ENCODE measurements at places on chromosomes 12 and 14. TPM values are rescaled to one million over a fixed set of nuclear protein-coding genes. Genes with fewer than 3 reads are reported as not detected.

DNA sequence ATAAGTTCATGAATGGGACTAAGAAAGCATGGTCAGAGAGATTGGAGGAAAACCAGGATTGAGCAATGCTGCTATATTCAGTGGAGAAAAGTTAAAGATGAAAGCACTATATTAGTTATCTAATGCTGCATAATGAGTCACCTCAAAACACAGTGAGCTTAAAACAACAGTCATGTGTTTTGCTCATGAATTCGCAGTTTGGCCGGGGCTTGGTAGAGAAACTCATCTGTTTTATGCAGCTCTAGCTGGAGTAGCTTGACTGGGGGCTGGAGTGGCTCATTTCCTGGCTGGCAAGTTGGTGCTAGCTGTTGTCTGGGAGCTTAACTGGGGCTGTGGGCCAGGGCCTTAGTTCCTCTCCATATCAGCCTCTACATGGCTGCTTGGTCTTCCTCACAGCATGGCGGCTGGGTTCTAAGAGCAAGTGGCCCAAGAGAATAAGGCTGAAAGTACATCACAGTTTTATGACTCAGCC is 90.1 kb downstream of the ADCK1 start:
- DNase-seq = no peak

- no peak for DNase-seq
These were observed 204.8 kb downstream of the NUAK1 start for GRCh38 chr12:105933671-105934665.

DNA sequence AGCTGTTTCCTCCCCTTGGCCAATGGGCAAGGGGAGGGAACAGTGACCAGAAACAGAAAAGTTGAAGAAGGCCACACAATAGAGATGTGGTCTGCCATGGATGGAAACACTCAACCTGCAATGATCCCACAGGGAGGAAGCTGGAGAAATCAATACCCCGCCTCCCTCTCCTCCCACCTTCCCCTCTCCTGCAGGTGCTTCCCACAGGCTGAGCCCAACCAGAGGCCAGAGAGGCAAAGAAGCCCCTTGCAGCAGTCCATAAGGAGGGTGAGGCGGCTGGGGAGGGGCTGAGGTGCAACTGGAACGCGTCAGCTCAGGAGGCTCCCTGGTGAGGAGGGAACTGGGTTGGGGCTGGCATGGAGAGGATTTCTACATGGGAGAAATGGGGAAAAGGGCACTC is 84.0 kb downstream of the RNF34 start:
- DNase-seq = no peak

- DNase-seq = no peak
These were observed 141.5 kb upstream of the ARID2 start for GRCh38 chr12:45587877-45588533.

DNA sequence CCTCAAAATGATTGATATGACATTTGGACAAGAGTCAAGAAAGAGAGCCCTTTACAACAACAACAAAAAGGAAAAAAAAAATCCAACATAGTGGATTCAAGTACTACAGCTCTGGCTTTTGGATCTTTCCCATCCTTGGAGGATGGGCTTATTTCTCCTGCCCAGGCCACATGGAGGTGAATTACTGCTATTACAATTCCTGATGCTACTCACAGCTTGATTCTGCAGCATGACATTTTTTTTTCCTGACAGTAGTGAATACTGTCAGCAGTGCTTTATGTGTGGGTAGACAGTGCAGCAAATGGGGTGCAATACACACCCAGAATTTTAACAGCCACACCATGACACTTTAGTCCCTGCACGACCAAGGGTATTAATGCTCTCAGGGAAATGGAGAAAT is 42.5 kb upstream of the HSP90B1 start:
- peak; percentile 9 for DNase-seq

DNA sequence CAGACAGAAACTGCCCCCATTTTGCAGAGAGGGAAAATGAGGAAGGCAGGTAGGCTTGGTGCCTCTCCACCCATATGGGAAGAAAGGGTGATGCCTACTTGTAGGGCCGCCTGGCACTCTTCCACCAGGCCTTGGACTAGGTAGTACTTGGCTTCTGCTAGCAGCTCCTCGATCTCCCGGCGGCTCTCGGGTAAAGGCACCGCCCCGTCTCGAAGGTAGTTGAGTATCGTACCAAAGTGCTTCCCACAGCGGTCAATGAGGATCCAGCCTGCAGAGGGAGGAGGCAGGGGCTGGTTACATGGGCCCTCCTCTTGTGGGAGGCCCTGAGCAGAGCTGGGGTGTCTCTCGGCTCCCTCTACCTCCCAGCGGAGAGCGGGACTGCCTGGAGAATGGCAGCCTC is 16.6 kb downstream of the KCTD10 start:
- no peak for DNase-seq

The NID2 gene
- 7.1 TPM for total RNA-seq

The FKBP11 gene
- total RNA-seq = 29.5 TPM

The WSCD2 gene
- total RNA-seq = 0.58 TPM

Data from GM23338 (cell line).